ENCODE measurements at places on chromosomes 11 and 22. TPM values are rescaled to one million over a fixed set of nuclear protein-coding genes. Genes with fewer than 3 reads are reported as not detected.

DNA sequence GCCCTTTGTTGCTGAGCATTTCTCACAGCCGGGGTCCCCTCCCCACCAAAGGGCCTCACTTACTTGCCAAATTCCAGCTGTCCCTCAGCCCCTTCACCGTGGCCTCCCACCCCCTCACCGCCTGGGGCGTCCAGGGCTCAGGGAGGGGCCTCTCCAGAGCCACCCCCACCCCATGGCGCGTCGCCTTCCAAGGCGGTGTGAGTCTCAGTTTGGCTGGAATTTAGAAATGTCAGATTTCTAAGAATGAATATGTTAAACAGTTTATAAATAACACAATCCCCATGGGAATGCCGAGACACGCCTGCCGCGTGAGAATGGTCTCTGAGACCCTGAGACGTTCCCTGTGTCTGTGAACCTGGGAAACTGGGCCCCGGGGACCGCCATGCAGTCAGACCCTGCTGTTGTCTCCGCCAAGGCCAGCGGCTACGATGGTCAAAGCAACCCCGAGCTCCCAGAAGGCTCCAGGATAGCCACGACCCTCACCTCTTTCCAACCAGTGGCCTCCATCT is 28.9 kb downstream of the CELSR1 start:
- DNase-seq = peak; percentile 54
- H3K36me3 ChIP-seq = no peaks in the 10 kb centered on the region
- H3K4me3 ChIP-seq = no peak overlapping the region

DNA sequence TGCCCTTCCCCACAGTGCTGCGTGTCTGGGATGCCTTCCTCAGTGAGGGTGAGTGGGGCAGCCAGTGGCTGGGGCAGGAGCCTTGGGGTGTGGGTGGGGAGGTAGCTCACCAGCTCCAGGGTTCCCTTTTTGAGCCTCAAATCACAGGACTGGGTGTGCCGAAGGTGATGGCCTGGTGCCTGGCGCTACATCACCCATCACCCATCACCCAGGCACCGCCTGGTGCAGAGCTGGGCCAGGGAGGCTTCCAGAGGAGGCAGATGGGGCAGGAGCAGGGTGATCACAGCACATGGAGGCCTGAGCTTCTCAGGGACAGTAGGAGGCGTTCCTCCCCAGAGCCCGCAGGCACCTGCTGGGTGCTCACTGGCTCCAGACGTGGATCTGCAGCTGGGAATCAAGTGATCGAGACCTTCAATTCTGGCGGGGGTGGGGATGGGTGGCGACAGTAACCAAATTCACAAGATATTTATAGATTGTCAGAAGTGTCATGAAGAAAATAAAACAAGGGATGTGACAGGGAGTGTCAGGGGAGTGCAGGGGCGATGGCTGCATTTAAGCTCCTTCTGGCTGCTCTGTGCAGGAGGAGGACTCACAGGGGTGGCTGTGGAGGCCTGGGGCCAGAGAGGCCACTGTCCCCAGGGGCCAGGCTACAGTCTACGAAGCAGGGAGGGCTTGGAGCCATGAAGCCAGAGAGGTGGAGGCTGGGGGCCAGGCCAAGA is 3.2 kb downstream of the TBC1D10C start:
- H3K36me3 ChIP-seq = no peaks in the 10 kb centered on the region
- no peak for DNase-seq
- H3K27ac ChIP-seq = no peak overlapping the region
- H3K4me1 ChIP-seq = peaks cover 25% of the 10 kb centered on the region
- no peaks in the 10 kb centered on the region for H3K27me3 ChIP-seq
- no peak overlapping the region for H3K4me3 ChIP-seq

- H3K27me3 ChIP-seq = no peaks in the 10 kb centered on the region
- H3K27ac ChIP-seq = no peak overlapping the region
- H3K4me1 ChIP-seq = no peaks in the 10 kb centered on the region
- no peak for DNase-seq
Measured at GRCh38 chr11:64851831-64852351, 7.4 kb upstream of the CDC42BPG start.

GRCh38 chr22:28948424-28948823 is 65.1 kb downstream of the ZNRF3 start:
- no peak for DNase-seq
- no peaks in the 10 kb centered on the region for H3K36me3 ChIP-seq
- peaks cover 28% of the 10 kb centered on the region for H3K4me1 ChIP-seq
- no peak overlapping the region for H3K4me3 ChIP-seq

DNA sequence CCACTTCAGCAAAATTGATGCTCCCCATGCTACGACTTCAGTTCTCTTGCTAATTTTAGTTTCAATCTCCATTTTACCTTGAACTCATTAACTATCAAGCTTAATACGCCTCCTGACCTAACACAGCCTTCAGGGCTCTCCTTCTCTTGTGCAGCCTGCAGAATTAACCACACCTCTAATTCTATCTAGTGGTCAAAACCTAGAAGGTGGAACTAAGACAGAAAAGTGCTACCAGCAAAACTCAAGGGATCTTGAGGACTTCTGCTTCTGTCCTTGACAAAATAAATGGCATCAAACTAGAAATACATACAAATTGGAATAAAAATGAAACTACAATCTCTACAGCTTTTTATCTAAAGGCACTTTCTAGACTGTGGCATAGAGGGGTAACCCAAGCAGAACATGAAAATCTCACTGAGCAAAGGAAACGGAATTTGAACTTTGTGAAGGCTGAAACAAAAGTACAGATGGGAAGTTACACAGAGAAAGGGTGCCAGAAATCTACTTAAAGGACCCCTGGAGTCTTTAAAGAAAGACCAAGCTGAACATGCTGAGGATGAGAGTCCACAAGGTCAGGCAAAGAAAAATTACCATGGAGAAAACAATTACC is 10.7 kb downstream of the CWF19L2 start:
- H3K27me3 ChIP-seq = no peaks in the 10 kb centered on the region
- peaks cover 11% of the 10 kb centered on the region for H3K4me1 ChIP-seq

- no peaks in the 10 kb centered on the region for H3K27me3 ChIP-seq
- H3K36me3 ChIP-seq = peaks cover under 1% of the 10 kb centered on the region
- no peaks in the 10 kb centered on the region for H3K4me1 ChIP-seq
- H3K4me3 ChIP-seq = no peak overlapping the region
Measured at GRCh38 chr11:73971175-73971719, 11.4 kb downstream of the UCP2 start.

Gene CDC42BPG
- 0.62 TPM for total RNA-seq

Gene OR5A1
- 0.06 TPM for total RNA-seq

Gene OR51M1
- not detected for total RNA-seq

Gene JRKL
- 13.4 TPM for total RNA-seq

All from neural progenitor cell (in vitro differentiated cells).